ENCODE measurements at places on chromosomes 6 and 20. TPM values are rescaled to one million over a fixed set of nuclear protein-coding genes. Genes with fewer than 3 reads are reported as not detected.

SCAND1 gene
- 46.1 TPM for total RNA-seq

MOG gene
- total RNA-seq = not detected

PLA2G7 gene
- 0.13 TPM for total RNA-seq

CPXM1 gene
- total RNA-seq = under 0.01 TPM

HLA-F gene
- 40.4 TPM for total RNA-seq

IL17A gene
- total RNA-seq = not detected
